ENCODE measurements at places on chromosomes 11 and 22. TPM values are rescaled to one million over a fixed set of nuclear protein-coding genes. Genes with fewer than 3 reads are reported as not detected.

- no peak for DNase-seq
These were observed 37.1 kb upstream of the OR8B8 start for GRCh38 chr11:124482362-124483147.

GRCh38 chr22:43077121-43077877, 11.9 kb downstream of the TTLL1 start:
- DNase-seq: no peak

DNA sequence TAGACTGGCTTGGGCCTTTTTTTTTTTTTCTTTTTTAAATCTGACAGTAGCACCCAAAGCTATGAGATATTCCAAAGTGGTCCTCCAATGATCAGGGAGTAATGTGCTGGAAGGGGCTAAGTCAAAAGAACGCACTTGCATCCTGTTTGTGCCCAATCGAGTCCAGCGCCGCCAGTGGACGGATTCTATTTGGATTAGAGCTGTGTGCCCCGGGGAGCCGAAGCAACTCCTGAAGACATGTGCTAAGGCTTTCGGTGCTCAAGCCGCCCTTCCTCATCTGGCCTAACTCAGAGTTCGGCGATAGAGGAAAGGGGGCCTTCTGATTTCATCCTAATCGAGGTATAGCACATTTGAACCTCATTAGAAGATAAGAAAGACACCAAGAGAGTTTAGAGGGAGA, 147.8 kb upstream of the NECTIN1 start:
- no peak for DNase-seq

GRCh38 chr11:116649268-116649667, 123.5 kb downstream of the BUD13 start:
- no peak for DNase-seq

DNA sequence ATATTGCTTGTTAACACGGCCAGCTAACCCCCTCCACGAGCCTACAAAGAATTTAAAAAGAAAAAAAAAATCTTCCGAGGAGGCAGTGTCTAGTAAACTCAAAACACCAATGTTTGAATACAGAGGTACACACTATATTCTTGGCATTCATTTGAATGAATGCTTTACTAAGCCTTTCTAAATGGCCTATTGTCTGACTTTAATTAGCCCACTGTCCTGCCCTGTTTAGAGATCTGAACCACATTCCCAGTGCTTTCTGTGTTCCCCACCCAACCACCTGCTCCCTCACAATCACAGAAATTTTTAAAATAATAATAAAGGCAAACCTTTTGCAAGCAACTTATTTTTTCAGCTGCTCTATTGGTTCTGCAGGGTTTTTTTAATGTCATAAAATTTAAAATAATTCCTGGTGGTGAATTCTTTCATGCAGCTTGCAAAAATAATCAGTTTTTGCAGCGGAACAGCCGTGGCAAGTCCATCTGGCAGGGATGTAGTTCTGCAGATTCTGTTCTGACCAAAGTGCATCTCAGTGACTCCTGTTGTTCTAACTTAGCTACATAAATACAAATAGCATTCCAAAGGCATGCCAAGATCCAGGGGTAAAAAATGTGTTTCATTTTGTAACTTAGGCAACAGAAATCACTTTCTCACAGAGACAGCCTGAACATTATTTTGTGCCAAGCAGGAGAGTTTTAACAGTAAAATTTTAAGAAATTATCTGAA, 23.8 kb downstream of the POU2AF2 start:
- no peak for DNase-seq

CLP1 gene
- 19.1 TPM for total RNA-seq

IL10RA gene
- 0.12 TPM for total RNA-seq

OR52I1 gene
- not detected for total RNA-seq

SIK3 gene
- total RNA-seq: 34.4 TPM
